Upper lobe of right lung (tissue), 1 donor: ENCODE measurements at places on chromosomes 12 and 14. TPM values are rescaled to one million over a fixed set of nuclear protein-coding genes. Genes with fewer than 3 reads are reported as not detected.

GRCh38 chr14:93234798-93235197 is 27.7 kb downstream of the UBR7 start:
- no peaks in the 10 kb centered on the region for H3K36me3 ChIP-seq
- H3K27me3 ChIP-seq: no peaks in the 10 kb centered on the region

DNA sequence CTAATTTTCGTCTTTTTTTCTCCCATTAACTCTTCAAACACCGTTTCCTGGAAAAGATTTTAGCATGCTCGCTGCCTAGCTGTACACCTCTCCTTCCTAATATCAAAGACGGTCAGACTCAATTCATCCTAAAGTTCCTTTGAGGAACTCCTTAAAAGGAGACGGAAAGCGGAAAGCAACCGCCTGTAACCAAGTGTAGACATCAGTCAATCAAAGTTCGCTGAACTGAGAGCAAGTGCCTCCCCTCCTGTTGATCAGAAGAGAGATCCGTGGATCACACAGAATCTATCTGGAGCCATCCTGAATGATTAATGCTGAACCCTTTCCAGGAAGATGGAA is 412 bp upstream of the TEP1 start:
- peaks cover 18% of the 10 kb centered on the region for H3K4me1 ChIP-seq
- no peaks in the 10 kb centered on the region for H3K27me3 ChIP-seq
- no peaks in the 10 kb centered on the region for H3K36me3 ChIP-seq
- DNase-seq: no peak
- H3K4me3 ChIP-seq: peak overlapping the region; percentile 83

- H3K4me3 ChIP-seq: no peak overlapping the region
- H3K36me3 ChIP-seq: no peaks in the 10 kb centered on the region
- H3K4me1 ChIP-seq: no peaks in the 10 kb centered on the region
- DNase-seq: no peak
- peaks cover 7% of the 10 kb centered on the region for H3K27me3 ChIP-seq
Measured at GRCh38 chr12:49889361-49890095, 14.2 kb downstream of the FAIM2 start.

DNA sequence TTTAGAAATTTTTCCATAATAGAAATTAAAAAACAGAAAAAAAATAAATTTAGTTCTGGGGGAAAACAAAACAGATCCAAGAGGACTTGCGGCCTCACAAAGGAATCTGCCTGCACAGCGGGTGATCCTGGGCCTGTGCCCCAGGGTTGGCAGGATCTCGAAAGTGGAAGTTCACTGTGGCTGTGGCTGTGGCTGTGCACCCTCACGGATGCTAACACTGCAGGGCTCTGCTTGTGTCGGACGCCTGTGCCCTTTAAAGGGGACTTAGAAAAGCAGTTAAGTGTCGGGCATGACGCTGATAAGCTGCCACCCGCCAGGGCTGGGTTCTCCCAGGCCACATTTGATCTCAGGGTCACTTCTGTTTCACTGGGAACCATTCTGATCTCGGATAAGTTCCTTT is 209.1 kb downstream of the TTC7B start:
- H3K4me1 ChIP-seq: peaks cover 7% of the 10 kb centered on the region
- H3K36me3 ChIP-seq: no peaks in the 10 kb centered on the region

GRCh38 chr14:31229009-31229408 is 21.4 kb upstream of the HECTD1 start:
- DNase-seq: no peak
- H3K4me1 ChIP-seq: peaks cover 17% of the 10 kb centered on the region
- H3K27me3 ChIP-seq: no peaks in the 10 kb centered on the region
- peak overlapping the region; percentile 60 for H3K27ac ChIP-seq

- no peaks in the 10 kb centered on the region for H3K27me3 ChIP-seq
- no peaks in the 10 kb centered on the region for H3K4me1 ChIP-seq
- no peaks in the 10 kb centered on the region for H3K36me3 ChIP-seq
- DNase-seq: no peak
- no peak overlapping the region for H3K27ac ChIP-seq
- H3K4me3 ChIP-seq: no peak overlapping the region
Measured at GRCh38 chr14:73602994-73603393, 9.3 kb upstream of the ACOT6 start.

GRCh38 chr14:38662781-38663180 is 406.9 kb upstream of the CLEC14A start:
- no peaks in the 10 kb centered on the region for H3K27me3 ChIP-seq
- no peak overlapping the region for H3K4me3 ChIP-seq
- H3K27ac ChIP-seq: no peak overlapping the region
- H3K4me1 ChIP-seq: no peaks in the 10 kb centered on the region

DNA sequence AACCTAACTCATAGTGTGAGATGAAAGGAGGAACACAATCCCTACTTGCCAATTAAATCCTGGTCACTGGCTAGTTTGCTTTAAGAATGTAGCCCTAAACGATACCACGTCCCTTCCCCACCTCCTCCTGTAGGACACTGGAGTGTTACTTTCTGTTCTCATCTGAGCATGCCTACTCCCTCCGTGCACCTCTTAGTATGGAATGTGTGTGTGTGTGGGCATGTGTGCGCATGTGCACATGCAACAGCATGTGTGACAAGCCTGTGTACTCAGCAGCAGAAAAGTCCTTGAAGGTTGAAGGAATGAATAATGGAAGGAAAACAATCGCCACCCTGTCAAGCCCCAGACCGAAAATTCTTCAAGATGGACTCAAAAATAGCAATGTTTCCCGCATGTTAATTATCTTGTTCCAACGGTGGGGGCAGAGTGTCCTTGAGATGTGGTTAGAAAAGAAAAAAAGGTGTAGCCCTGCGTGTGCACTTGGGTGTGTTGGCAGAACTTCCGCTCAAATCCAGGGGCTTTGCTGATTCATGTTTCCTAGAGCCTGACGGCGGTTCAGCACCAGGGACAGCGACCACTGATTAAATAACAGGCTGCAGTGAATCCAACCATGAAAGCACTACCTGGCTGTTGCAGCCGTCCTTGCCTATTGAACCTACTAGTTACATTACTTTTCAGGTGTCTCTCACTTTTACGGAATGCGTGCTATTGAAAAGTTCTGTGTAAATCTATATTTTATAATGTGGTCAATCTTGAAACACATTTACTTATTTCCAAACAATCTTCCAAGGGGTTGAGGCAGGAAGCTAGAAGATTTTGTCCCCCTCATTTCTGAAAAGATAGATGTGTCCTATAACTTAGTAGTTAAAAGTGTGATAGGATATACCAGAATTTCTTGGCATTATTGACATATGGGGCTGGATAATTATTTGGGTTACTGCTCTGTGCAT is 79.8 kb downstream of the SRRM4 start:
- no peak overlapping the region for H3K4me3 ChIP-seq
- no peaks in the 10 kb centered on the region for H3K27me3 ChIP-seq
- H3K27ac ChIP-seq: no peak overlapping the region
- DNase-seq: peak; percentile 75

- H3K27me3 ChIP-seq: no peaks in the 10 kb centered on the region
- DNase-seq: peak; percentile 82
- peak overlapping the region; percentile 64 for H3K4me3 ChIP-seq
- H3K27ac ChIP-seq: peak overlapping the region; percentile 51
- peaks cover 5% of the 10 kb centered on the region for H3K4me1 ChIP-seq
Measured at GRCh38 chr14:102516531-102517391, 7.2 kb upstream of the ANKRD9 start.

GRCh38 chr14:31059152-31059924 is 33.2 kb upstream of the STRN3 start:
- H3K4me3 ChIP-seq: no peak overlapping the region
- no peaks in the 10 kb centered on the region for H3K27me3 ChIP-seq
- peaks cover 10% of the 10 kb centered on the region for H3K4me1 ChIP-seq

- no peak overlapping the region for H3K4me3 ChIP-seq
- H3K27ac ChIP-seq: no peak overlapping the region
- no peaks in the 10 kb centered on the region for H3K27me3 ChIP-seq
- H3K36me3 ChIP-seq: no peaks in the 10 kb centered on the region
- no peaks in the 10 kb centered on the region for H3K4me1 ChIP-seq
- DNase-seq: no peak
Measured at GRCh38 chr12:3789838-3790237, 36.9 kb upstream of the CRACR2A start.

- H3K27ac ChIP-seq: no peak overlapping the region
- no peaks in the 10 kb centered on the region for H3K27me3 ChIP-seq
- H3K36me3 ChIP-seq: no peaks in the 10 kb centered on the region
- no peak for DNase-seq
- H3K4me3 ChIP-seq: no peak overlapping the region
- peaks cover 4% of the 10 kb centered on the region for H3K4me1 ChIP-seq
Measured at GRCh38 chr14:93337143-93337753, 4.4 kb upstream of the BTBD7 start.

DNA sequence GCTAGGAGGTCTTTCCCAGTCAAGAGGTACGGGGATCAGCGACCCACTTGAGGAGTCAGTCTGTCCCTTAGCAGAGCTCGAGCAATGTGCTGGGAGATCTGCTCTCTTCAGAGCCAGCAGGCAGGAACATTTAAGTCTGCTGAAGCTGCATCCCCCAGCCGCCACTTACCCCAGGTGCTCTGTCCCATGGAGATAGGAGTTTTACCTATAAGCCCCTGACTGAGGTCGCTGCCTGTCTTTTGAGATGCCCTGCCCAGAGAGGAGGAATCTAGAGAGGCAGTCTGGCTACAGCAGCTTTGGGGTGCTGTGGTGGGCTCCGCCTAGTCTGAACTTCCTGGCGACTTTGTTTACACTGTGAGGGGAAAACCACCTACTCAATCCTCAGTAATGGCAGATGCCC is 874.9 kb upstream of the FLRT2 start:
- H3K4me3 ChIP-seq: no peak overlapping the region
- no peaks in the 10 kb centered on the region for H3K36me3 ChIP-seq
- no peak for DNase-seq
- H3K27ac ChIP-seq: no peak overlapping the region

GRCh38 chr12:3213188-3213587 is 136.0 kb downstream of the TSPAN9 start:
- no peak overlapping the region for H3K27ac ChIP-seq
- H3K4me3 ChIP-seq: no peak overlapping the region
- peaks cover 8% of the 10 kb centered on the region for H3K4me1 ChIP-seq
- H3K27me3 ChIP-seq: no peaks in the 10 kb centered on the region
- no peak for DNase-seq
- no peaks in the 10 kb centered on the region for H3K36me3 ChIP-seq

GRCh38 chr14:92012121-92012748 is 27.6 kb downstream of the TRIP11 start:
- H3K4me1 ChIP-seq: no peaks in the 10 kb centered on the region
- no peak for DNase-seq
- H3K4me3 ChIP-seq: no peak overlapping the region
- H3K36me3 ChIP-seq: peaks cover 100% of the 10 kb centered on the region

DNA sequence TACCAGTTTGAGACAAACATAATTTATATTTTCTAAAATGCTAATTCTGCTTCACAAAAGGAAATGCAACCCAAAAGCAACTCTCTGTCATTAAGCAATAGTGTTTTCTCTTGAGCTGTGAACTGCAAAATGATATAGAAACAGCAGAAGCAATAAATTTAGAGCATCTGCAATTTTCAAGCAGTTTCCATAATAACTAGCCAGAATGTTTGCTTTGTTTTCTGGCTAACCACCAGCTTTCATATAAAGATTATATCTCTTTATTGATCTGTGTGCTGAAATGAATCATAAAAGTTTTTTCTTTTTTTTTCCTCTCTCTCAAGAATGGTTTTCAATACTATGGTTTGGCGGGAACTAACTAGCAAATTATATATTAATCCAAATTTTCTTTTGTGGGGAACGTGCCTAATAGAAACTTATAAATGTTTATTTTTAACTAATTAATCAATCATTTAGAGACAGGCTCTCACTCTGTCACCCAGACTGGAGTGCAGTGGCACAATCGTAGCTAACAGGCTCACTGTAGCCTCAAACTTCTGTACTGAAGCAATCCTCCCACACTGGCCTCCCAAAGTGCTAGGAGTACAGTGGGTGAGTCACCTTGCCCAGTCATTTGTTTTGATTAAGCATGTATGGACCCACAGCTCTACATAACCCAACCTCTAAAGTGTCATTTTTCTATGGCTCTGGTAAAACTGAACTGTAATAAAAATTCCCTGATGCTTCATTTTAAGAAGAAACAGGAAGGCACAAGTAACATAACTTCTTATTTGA is 830.1 kb upstream of the MGAT4C start:
- H3K4me3 ChIP-seq: no peak overlapping the region
- no peak for DNase-seq

The PPP2R5E gene
- 46.0 TPM for total RNA-seq

The IFNG-AS1 gene
- not detected for total RNA-seq

The WDR89 gene
- total RNA-seq: 12.4 TPM

The LLPH gene
- 17.1 TPM for total RNA-seq

The MTHFD1 gene
- 47.1 TPM for total RNA-seq
